ENCODE measurements at places on chromosomes 1 and 21.

DNA sequence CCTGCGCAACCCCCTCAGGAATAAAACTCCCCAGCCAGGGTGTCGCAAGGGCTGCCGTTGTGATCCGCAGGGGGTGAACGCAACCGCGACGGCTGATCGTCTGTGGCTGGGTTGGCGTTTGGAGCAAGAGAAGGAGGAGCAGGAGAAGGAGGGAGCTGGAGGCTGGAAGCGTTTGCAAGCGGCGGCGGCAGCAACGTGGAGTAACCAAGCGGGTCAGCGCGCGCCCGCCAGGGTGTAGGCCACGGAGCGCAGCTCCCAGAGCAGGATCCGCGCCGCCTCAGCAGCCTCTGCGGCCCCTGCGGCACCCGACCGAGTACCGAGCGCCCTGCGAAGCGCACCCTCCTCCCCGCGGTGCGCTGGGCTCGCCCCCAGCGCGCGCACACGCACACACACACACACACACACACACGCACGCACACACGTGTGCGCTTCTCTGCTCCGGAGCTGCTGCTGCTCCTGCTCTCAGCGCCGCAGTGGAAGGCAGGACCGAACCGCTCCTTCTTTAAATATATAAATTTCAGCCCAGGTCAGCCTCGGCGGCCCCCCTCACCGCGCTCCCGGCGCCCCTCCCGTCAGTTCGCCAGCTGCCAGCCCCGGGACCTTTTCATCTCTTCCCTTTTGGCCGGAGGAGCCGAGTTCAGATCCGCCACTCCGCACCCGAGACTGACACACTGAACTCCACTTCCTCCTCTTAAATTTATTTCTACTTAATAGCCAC, 696 bp downstream of the TGFB2 start:
- peak; percentile 63 for DNase-seq

DNA sequence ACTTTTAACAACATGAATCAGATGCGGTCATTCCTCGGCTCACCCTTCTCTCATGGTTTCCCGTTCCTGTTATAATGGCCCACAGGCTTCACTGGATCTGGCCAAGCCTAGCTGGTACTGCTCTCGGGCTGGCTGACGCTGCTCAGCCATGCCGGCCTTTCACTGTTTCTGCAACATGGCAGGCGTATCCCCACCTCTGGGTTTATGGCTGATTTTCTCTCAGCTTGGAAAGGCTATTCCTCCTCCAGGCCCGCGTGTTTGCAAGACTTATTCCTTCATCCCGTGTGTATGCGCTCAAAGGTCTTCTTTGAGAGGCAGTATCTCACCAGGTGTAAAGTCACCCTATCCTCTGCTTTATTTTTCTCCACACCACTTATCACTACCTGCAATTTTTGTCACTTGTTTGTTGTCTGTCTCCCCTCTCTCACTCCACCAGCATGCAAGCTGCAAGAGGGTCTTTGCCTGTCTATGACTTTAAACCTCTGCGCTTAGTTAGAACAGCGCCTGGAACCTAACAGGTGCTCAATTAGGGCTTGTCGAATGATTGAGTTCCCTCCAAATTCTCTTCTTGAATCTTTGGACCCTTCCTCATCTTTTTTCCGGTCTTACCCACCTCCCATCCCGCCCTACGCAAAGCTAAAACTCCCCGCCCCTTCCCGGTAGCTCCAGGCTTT, 491 bp upstream of the RAP1A start:
- DNase-seq: no peak

- DNase-seq: no peak
Observed at GRCh38 chr1:221165839-221166500, 286.7 kb downstream of the HLX start.

- DNase-seq: no peak
Observed at GRCh38 chr1:64236541-64236954, 33.1 kb downstream of the UBE2U start.

- no peak for DNase-seq
Observed at GRCh38 chr1:228992907-228993535, 257.7 kb downstream of the RHOU start.

- no peak for DNase-seq
Observed at GRCh38 chr1:184974837-184975115, 468 bp upstream of the NIBAN1 start.

DNA sequence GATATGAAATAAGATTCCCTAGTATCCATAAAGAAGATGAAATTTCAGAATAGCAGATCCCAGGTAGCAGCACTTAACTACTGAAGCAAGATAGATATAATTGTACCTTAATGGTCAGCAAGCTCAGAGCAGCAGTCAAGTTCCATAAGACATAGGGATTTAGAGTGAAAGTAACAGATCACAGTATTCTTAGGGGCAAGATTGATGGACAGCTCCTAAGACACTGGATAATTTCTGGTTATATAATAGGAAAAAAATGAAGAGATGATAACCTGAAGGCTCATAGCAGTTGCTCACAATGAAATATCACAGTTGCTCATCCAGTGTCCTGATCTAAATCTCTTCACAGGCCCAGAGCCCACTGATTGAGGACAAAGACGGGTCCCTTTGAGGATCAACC, 66.0 kb downstream of the SLC30A10 start:
- DNase-seq: no peak

- no peak for DNase-seq
Observed at GRCh38 chr1:185559151-185559550, 175.0 kb upstream of the HMCN1 start.

GRCh38 chr1:30875916-30876315, 32.6 kb downstream of the SDC3 start:
- DNase-seq: no peak

GRCh38 chr21:45335151-45335760, 47.6 kb upstream of the POFUT2 start:
- DNase-seq: no peak

DNA sequence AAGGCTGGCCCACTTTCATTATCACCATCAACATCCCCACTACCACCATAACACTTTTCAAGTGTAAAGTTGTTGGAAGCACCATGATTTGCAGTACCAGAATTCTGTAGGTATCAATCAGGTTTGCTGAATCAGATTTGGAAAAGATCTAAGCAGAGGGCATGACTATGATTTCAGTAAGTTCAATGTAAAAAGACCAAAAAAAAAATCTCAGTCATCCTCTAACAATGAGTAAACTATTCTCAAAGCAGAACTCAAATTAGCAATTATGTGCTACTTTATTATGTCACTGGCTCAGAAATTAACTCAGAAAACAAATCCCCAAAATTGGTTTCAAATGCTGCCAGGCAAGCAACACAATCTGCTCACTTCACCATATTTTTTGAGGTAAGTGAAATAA, 187.8 kb upstream of the HP1BP3 start:
- DNase-seq: no peak

GRCh38 chr1:28326984-28327383, 1.9 kb upstream of the MED18 start:
- no peak for DNase-seq

DNA sequence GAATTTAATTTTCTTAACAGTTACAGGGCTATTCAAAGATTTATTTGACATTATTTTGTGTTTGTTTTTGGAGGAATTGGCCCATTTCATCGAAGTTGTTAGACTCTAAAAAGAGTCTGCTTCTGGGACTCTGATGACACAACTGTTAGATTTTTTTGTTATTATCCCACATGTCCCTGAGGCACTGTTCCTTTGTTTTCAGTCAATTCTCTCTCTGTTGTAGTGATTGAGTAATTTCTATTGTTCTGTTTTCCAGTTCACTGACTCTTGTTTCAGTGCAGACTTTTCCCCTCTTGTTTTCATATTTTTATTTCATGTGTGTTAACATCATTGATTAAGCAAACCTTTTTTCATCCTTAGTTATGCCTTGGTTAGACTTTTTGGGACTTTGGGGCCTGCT, 325.0 kb downstream of the ZNF326 start:
- no peak for DNase-seq

GRCh38 chr1:58657082-58657481, 42.8 kb downstream of the MYSM1 start:
- no peak for DNase-seq

- DNase-seq: peak; percentile 78
Observed at GRCh38 chr1:10530281-10530740, 55.6 kb downstream of the PEX14 start.

DNA sequence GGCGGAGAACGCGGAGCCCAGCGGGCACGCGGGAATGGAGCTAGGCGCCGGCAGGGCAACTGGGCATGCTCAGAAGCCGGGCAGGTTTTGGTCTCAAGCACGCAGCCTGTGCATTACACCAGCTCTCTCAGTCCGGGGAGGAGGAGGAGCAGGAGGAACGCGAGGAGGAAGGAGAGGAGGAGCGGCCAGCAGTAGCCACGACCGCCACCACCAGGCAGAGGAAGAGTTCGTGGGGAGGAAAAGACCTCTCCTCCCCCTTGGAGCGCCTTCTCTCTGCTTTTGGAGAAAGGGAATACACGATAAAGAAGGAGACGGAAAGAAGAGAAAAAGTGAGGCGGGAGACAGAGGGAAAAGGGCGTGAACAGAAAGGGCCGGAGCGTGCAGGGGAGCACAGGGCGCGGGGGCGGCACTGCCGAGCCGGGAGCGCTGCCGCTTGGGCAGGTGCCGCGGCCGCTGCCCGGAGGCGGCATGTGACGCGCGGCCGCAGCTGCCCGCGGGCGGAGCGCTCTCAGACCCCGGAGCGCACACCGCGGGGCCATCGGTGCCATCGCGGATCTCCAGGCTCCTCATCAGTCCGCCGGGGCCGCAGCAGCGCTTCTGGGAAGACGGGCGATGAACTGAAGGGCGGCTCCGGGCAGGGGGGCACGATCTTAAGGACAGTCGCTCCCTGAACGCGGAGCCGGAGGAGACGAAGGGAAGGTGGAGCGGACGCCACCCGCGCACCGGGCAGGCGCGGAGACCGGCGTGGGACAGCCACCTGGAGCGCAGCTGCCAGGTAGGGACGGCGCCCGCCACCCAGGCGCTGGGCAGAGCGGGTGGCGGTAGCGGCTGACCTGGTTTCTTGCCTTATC, at the start of gene CHRM3:
CHRM3 (plus strand) TSS at position 116 of the 851 bp plus-strand sequence. CDS start 520,884 bp downstream, outside the sequence.
- peak; percentile 64 for DNase-seq

GRCh38 chr1:59915516-59915915, 11.1 kb downstream of the CYP2J2 start:
- DNase-seq: no peak

DNA sequence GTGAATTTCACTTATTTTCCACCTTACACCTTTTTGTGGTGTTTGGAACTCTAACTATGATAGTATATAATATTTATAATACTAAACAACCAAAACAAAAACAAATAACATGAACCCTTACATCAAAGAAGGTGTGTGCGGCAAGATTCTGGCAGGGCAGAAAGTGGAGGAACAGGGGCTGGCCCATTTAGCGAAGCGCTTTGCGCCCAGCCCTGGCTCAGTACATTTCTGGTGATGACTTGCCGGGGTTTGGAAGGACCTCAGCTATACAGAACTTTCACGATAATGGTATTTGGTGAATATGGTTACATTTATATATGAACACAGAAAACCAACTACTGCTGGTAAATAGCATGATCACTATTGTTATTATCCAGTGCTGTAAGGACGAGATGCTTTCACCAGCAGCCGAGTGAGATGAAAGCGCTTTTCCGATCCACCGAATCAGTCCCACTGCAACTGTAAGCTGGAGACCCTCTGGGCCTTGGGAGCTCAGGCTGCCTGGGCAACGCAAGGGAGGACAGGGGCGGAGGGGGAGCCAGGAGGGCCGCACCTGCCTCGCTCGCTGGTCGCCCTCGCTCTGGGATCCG, 63.9 kb downstream of the CD247 start:
- DNase-seq: no peak

DNA sequence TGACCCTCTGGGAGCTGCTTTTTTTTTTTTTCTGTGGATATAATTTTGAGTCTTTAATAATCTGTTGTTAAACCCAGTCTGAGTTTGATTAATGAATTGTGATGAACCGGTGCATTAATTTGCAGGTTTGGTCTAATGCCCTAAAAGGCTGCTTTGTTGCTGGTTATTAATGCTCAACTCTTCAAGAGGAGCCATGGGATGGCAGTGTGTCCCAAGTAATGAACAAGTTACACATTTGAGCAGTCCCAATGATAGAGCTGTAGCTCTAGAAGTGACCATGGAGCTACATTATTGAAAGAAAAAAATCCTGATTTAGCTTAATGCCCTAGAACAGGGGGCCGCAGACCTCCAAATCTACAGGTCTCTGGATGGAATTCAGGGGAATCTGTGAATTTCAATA, 53.1 kb downstream of the RWDD3 start:
- DNase-seq: no peak

DNA sequence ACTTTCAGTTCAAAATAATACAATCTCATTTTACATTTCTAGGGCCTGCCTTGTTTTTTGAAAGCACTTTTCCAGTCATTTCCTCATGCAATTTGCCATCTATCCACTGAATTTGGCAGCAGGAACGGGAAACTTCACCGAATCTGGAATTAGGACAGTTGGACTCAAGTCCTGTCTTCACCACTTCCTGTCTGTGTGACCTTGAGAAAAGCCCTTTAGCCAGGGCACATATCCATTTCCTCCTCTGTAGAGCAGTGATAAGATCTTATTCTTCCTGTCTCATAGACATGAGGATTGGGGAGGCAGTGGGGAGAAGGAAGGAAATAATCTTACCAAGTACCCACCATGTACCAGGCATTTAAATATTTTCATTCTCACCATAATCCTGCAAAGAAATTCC, 12.0 kb downstream of the VAV3 start:
- no peak for DNase-seq

Data from HEK293T (cell line).